Mesenteric fat pad (tissue), 1 donor: ENCODE measurements at places on chromosomes 16 and 17. TPM values are rescaled to one million over a fixed set of nuclear protein-coding genes. Genes with fewer than 3 reads are reported as not detected.

The CD300E gene
- total RNA-seq: 7.3 TPM

The CD300LB gene
- 1.3 TPM for total RNA-seq

The C16orf74 gene
- total RNA-seq: 3.1 TPM

The NOL11 gene
- 32.4 TPM for total RNA-seq

The PPP1R1B gene
- total RNA-seq: 33.1 TPM

The CCL8 gene
- total RNA-seq: 2.1 TPM

DNA sequence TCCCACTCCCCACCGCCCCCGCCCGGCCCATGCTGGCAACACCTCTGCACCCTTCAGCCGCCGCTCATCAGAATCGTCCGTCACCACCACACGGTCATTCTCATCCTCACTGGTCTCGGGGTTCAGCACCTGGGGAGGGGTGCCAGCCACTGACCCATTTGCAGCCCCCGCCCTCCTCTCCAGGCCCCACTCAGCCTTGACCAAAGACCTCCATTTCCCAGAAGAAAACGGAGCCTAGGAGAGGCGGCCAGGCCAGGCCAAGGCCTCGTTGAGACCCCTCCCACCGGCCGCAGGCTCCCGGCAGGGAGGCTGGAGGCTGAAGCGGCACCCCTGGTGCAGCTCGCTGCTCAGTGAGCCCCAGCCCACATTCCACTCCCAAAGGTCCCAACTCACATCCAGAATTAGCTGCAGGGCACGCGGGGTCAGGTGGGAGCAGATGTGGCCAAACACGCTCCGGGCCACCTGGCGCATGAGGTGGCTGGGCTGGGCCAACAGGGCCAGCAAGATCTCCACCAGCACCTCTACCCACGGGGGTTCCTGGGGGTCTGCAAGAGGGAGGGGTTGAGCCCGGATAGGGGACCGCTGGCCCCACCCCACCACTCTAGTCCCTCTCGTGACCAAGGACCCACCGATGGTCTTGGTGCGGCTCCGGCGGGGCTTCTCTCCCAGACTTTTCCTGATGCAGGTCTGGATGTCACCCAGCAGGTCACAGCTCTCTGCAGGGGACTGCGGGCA, 9.8 kb downstream of the MYBBP1A start:
- no peak for DNase-seq

DNA sequence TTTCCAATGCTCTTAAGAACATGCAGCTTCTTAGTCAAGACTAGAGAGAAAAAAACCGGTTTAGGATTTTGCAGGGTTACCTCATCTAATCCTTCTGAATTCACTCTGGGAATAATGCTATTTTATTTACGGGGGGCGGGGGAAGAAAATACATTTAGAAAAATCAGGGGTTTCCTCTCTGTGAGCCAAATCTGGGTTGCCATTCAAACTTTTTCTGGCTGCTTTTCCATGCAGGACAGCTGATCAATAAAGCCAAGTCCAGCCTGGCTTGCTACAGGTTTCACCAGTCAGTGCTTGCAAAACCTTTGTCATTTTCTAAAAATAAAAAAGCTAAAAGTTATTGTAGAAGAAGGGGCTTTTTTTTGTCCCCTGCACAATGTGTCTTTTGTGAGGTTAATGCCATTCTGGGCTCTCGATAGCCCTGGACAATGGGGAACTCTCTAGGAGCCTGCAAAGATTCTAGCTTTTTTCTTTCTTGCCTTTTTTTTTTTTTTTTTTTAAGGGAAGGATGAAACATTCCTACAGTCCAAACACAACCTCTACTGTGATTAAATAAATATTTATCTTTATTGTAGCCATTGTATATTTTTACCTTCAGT, 13.1 kb upstream of the ZFHX3 start:
- DNase-seq: no peak

- no peak for DNase-seq
Measured at GRCh38 chr16:4894276-4895150, 42.4 kb downstream of the PPL start.

DNA sequence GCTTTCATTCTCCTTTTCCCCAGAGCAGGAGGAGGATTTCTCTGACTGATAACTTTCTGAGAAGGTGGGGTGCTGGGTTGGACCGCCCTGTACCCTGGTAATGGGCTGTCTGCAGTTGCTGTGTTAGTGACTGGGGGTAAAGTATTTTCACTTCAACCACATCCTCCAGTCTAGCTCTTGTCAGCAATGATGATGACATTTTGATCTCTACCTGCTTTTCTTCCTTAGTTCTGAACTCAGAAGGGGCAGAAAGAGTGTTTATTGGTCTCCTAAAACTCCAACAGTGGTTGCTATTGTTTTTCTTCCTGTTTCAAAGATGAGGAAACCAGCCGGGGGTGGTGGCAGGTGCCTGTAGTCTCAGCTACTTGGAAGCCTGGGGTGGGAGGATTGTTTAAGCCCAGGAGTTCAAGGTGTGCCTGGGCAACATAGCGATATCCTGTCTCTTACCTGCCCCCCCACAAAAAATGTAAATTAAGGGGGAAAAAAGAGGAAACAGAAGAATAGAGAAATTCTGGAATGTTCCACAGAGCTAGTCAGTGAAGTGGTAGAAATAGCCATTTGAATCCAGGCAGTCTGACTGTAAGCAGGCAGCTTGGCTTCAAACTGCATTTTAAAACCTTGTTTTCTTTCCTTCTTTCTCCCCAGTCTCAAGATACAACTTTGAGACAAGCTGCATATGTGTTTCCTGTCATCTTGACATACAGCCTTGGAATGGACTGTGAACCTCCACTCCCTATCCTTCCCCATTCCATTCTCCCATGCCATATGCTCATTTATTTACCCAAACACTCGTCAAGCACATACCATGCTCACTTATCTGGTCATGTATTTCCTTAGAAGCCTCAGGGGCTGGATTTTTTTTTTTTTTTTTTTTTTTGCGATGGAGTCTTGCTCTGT, 3.3 kb upstream of the N4BP1 start:
- DNase-seq: no peak

GRCh38 chr17:45800816-45801215, 16.7 kb downstream of the CRHR1 start:
- no peak for DNase-seq

- no peak for DNase-seq
Measured at GRCh38 chr17:57599271-57600045, 145.6 kb downstream of the CCDC182 start.

DNA sequence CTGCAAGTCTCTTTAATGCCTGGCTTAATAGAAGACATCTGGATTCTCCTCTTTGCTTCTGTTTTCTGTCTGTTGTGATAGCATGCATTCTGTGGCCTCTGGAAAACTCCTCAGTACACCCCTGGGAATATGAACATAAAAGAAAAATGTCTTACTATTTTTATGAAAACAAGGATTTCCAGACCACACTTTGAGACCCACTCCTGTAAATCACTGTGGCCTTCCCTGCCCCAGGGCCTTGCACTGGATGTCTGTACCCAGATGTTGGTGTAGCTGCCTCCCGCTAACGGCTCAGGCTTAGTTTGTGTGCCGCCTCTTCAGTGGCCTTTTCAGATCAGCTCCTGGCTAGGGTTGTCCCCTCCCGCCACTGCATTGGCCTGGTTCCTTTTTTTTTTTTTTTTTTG, 126.6 kb downstream of the SOCS1 start:
- no peak for DNase-seq

GRCh38 chr16:89002851-89003830, 26.1 kb upstream of the CBFA2T3 start:
- DNase-seq: no peak

DNA sequence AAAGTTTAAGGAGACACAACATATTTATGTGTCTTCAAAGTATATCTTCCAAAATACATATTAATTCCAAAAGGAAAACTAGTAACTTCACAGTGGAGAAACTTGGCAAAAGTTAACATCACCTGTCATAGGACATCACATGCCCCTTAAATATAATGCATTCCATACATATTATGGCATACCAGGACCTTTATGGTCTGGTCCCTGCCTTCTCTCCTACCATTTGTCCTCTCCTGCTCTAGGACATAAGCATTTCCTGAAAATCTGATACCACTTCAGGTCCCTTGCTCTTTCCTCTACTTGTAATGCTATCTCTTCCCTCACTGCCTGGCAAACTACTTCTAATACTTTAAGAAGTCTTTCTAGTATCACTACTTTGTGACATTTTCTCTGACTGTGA, 168.1 kb upstream of the RBL2 start:
- no peak for DNase-seq

- DNase-seq: no peak
Measured at GRCh38 chr17:30812218-30813177, 12.0 kb downstream of the CRLF3 start.

- no peak for DNase-seq
Measured at GRCh38 chr16:86971251-86971650, 345.9 kb downstream of the C16orf95 start.

- DNase-seq: no peak
Measured at GRCh38 chr16:23578101-23578830, 17.9 kb downstream of the NDUFAB1 start.

DNA sequence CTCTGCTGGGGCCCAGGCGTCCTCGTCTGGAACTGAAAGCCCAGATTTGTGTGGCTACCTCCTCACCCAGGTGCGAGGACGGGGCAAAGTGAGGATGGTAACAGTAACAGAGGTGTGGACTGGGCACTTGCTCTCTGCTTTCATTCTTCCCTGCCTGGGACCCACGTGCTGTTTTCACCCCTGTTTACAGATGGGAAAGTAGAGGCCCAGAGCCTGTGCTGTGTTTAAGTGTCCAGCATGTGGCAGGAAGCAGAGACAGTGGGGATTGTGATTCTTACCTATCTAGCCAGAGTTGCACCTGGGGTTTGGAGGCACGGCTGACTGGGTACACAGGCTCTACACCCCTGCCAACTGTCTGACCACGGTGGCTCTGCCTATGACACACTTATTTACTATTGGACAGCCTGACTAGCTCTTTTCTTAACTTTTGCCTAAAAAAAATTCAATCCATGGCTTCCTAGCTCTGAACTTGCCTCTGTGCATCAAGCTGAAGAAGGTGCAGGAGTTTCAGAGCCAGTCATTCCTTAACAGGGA, 155.4 kb downstream of the CLEC16A start:
- no peak for DNase-seq

DNA sequence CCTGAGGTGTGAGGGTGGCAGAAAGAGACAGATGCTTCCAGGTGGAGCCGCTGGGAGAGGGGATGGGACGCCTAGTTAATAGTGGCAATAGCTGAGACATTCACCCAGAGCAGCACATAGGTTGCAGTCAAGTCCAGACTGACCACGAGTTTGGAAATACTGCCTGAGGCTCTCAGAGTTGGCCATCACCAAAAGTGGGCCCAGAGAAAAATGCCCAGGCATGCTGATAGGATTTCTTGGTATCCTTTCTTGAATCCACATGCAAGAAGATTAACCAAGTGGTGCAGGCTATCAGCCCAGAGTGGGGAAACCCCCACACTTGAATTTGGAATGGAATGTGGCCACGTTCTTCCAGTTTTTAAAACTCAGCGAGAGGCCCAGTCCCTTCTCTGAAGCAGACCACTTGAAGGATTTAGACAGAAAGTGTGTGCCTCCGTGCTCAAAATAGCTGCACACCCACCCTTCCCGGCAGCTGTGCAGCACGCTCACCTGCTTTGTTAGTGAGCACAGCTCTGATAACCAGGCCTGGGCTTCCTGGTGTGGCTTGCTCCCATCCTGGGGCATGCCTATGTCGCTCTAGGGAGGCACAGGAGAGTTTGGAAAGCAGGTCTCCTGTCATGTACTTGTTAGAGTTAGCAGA, 35.7 kb downstream of the PLD6 start:
- no peak for DNase-seq

DNA sequence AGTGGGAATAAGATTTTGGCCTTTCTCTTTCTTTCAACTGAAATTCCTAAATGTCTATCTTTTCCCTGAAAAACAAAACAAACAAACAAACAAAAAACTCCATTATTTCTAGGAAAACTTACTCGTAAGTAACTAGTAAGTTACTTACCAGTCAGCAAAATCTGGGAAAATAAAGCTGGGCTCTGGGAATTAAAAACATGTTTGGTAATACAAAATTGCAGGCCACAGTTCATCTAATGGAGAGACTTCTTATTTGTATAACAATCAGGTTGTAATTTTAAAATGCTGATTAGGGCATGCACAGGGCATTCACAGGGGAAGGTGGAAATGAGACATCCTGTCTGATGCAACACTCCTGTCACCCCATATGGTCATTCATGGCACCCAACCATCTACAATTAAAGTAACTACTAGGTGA, 3.8 kb upstream of the WIPI1 start:
- DNase-seq: no peak

GRCh38 chr16:5911241-5911640, 813.6 kb upstream of the EEF2KMT start:
- DNase-seq: no peak

DNA sequence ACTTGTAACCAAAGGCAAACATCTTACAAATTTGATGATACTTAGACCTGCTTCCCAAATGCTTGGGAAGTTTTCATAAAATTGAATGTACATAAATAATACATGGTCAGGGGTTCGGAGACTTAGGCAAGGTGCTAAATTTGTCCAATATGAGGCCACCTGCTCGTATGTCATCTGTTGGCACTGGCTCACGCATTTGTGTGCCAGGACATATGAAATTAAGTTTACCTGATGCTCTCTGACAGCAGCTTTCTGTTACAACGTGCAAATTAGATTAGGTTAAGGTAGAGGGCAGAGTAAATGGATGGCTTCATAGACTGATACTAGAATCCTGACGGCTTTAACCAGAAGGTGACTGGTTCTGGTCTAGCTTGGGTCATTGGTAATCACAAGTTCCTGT, 970.3 kb upstream of the RBFOX1 start:
- no peak for DNase-seq

DNA sequence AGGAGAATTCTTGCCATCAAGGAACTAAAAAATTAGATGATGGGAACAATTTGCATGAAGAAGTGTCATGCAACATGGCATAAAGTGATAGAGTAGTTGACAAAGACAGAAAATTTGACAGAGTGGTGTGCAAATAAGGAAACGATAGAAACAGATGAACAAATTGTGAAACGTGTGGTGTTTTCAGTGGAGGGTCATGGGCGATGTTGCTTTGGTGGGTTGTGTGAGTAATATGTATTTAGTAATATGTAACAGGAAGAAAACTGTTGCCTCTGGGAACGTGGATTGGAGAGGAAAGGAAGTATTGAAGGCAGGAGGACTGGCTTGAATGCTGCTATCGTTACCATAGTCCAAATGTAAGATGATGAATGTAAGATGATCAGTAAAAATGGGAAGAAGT, 3.6 kb downstream of the COX10 start:
- DNase-seq: no peak

DNA sequence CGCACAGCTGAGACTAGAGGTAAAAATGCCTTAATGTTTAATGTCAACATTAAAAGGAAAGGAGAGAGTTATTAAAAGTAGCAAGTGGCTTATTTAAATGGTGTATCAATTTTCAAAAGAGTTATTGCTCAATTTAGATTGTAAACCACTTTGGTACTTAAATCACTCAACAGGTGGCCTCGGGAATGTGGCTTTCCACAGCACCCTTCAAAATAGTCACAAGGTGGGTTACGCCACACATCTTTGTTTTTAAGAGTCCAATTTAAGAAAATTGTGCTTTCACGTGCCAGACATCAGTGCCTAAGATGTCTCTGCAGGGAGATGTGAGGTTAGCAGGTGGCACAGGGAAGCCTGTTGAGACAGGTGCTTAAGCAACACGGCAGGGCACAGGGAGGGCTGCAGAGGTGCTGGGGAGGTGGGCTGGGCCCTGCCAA, 27.5 kb upstream of the ADCY7 start:
- DNase-seq: no peak
